ENCODE measurements at places on chromosomes 4 and X.

GRCh38 chr4:116328261-116328860 lies 757.0 kb downstream of the TRAM1L1 start:
- DNase-seq: no peak

GRCh38 chr4:162839814-162840213 lies 326.9 kb downstream of the NAF1 start:
- DNase-seq: no peak

- no peak for DNase-seq
Observed at GRCh38 chr4:4614925-4615678, 73.3 kb upstream of the STX18 start.

DNA sequence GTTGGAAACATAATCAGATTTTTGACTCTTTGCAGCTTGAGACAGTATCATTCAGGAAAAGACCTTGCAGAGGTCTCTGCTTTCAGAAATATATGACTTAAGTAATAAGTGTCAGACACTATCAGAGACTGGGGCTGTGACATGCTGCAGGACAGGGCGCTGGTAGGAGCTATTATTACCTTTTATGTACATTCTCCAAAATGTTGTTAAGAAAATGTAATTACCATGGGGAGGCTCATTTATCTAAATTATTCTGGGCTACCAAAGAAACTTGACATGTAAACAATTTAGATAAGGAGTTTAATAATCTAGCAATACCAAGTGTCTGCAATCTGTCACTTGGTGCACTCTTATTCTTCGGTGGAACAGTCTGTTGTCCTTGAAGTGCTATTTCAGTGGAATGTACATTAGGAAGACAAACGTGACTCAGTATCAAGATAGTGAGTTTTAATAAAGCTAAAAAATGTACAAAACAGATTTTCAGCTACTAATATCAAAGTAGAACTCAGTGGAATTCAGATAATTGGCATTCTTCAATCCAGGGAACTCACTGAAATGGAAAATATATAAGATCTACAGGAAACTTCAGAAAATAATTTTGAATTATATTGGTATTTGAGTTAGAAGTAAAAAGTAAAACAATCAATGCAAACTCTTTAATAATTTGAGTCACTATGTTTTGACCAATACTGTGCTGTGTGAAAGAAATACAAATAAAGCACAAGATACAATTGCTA lies 214.5 kb downstream of the KCNIP4 start:
- DNase-seq: no peak

GRCh38 chr4:177680308-177680707 lies 238.1 kb upstream of the AGA start:
- no peak for DNase-seq

DNA sequence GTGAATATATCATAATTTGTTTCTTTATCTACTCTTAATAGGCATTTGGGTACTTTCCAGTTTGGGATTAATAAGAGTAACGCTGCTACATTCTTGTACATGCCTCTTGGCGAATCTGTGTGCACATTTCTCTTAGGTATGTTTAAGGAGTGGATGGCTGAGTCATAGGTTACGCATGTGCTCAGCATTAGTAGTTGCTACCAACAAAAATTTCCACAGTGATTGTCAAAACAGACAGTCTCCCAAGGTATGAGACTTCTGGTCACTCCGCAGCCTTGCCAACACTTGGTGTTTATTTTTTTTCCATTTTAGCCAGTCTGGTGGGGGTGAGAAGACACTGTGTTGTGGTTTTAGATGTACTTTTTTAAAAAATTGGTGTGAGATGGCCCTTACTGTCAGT lies 44.6 kb downstream of the FGFBP1 start:
- peak; percentile 72 for DNase-seq

DNA sequence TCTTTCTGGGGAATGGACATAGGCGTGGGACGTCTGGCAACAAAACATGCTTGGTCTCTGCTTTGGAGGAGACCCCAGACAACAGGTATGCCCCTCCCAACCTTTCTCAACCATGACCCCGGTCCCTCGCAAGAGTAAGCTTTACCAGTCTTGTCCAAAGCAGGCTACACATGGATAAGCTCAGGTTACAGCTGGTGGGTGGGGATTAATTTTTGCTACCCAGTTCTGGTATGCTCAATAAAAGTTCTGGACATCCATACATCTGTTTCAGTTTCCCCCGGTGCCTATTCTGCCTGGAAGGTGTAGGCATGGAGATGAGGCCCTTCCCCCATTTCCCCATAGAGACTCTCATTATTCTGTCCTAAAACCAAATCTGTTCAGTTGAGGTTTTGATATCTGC lies 54.5 kb upstream of the NOCT start:
- DNase-seq: no peak

DNA sequence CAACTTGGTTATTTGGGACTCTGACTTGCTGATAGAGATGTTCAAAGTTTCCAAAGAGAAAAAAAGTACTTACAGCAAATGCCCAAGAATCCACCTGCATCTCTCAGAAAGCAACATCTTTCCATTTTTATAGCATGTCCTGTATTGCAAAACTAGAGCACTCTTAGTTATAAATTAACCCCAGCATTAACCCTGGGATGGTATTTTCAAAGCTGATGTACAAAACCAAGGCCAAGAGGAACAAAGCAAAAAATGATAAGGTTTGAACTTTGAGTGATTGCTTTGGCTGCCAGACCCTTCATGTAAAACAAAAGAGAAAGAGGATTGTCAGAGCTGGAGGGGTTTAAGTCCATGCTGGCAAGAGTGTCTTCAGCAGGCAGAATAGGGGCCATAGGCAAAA lies at the start of gene SERPINA7:
Gene SERPINA7, minus strand, starts transcription at position 103 of the 400 bp plus-strand sequence. CDS start 1,669 bp downstream, outside the sequence.
- no peak for DNase-seq

DNA sequence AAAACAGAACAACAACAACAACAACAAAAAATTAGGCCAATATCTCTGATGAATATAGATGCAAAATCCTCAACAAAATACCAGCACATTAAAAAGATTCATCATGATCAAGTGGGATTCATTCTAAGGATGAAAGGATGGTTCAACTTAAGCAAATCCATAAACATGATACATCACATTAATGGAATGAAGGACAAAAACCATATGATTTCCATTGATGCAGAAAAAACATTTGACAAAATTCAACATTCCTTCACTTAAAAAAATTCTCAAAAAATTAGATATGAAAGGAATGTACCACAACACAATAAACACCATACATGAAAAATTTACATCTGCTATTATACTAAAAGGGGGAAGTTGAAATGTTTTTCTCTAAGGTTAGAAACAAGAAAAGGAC lies 103.3 kb downstream of the IL15 start:
- no peak for DNase-seq

DNA sequence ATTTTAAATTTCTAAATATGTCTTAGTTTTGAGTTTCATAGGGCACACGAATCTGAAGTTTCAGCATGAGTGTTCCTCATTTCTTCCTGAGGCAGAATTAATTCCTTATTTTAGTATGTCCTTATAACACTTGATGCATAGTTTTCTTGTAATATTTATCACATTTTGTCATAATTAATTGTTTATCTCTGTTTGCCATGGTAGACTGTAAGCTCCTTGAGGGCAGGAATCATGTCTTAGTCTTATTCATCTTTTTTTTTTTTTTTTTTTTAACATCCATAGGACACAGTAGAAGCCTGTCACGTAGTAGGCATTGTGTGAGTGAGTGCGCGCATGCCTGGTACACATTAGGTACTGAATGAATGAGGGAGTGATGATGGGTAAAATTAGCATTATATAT lies 131.7 kb downstream of the STAG2 start:
- no peak for DNase-seq

- no peak for DNase-seq
Observed at GRCh38 chr4:61407642-61408618, 207.8 kb downstream of the ADGRL3 start.

DNA sequence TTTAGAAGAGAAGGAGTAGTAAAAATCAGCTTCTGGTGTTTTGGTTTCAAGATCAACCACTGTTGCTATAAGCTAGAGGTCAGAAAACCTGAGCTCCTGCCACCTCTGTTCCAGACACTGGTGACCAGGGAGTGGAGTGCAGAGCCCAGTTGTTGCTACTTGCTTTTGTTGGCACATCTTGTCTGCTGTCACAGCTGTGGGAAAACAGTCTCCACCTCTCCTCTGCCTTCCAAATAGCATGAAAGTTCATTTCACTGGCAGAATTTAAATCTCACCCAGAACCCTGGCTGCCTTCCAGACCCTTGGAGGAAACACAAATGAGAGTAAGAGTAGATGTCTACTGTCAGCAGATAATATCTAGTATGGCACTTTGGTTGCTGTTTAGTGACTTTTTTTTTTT lies 297.5 kb upstream of the KLF3 start:
- DNase-seq: no peak

DNA sequence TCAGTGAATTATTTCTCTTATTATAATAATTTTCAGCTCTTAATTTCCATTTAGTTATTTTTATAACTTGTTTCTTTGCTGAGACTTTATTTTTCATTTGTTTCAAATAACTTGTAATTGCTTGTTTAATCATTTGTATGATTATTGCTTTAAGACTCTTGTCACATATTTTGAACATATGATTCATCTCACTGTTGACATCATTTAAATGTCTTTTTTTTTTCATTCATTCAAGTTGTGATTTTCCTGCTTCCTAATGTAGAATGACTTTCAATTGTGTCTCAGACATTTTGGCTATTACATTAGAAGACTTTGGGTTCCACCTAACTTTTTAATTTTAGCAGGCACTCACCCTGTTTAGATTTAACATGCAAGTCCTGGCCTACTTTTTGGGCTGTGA lies 234.8 kb upstream of the DIPK2B start:
- DNase-seq: no peak

GRCh38 chrX:11059933-11060332 lies 51.2 kb upstream of the HCCS start:
- no peak for DNase-seq

DNA sequence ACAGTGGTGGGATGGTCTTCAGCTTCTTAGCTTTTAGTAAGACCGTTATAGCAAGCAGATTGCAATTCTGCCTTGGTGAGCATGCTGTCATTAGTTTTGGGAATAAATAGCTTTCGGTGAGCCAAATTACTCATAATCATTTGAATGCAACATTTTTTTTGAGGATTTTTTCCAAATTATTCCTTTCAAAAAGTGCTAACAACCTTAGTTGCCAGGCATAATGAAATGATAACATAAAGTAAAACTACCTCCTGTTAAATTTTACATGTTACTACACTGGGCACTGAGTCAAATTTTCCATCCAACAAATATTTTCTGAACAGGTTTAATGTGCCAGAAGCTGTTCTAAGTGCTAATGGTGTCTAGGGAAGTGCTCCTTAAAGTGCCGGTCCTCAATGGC lies 15.8 kb upstream of the NPFFR2 start:
- DNase-seq: no peak

GRCh38 chrX:19332983-19333382 lies 10.7 kb upstream of the PDHA1 start:
- no peak for DNase-seq

- DNase-seq: no peak
Observed at GRCh38 chrX:109600237-109600651, 24.7 kb downstream of the KCNE5 start.

DNA sequence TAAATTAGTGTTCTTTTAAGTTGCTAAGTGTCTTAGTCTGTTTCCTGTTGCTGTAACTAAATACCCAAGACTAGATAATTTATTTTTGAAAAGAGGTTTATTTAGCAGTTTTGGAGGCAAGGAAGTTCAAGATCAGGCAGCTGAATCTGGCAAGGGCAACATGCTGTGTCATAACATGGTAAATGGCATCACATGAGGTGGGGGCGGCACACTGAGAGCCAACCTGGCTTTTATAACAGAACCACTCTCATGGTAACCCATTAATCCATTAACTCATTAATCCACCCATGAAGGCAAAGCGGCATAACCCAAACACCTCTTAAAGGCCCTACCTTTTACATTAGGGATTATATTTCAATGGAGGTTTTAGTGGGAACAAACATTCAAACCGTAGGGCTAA lies 182.2 kb upstream of the GATB start:
- no peak for DNase-seq

DNA sequence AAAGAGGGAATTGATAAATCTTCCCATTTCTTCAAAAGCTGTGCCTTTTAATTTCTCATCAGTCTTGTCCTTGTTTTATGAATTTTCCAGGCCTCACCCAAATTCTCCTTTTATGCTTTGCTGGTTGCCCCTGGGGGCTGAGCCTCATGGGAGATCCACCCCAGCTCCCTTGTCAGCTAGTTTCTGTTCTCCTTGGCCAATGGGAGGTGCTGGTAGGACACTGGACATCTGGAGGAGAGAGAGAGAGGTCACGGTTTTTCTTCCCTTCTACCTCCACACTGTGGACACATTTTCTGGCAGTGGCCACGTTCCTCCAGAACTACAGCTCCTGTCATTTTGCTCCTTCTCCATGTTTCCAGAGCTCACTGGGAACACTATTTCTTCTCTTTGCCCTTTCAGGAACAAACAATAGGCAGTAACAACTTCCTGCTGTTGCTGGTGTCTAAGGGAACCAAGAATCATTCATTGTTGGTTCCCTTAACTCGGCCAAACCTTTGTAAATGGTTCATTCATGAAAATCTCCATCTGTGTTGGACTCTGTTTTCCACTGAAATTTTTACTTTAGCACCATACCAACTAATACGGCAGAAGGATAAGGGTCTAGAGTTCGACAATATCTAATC lies 334.5 kb downstream of the GPAT3 start:
- no peak for DNase-seq

GRCh38 chrX:143664302-143664701 lies 28.4 kb upstream of the SLITRK4 start:
- peak; percentile 54 for DNase-seq

DNA sequence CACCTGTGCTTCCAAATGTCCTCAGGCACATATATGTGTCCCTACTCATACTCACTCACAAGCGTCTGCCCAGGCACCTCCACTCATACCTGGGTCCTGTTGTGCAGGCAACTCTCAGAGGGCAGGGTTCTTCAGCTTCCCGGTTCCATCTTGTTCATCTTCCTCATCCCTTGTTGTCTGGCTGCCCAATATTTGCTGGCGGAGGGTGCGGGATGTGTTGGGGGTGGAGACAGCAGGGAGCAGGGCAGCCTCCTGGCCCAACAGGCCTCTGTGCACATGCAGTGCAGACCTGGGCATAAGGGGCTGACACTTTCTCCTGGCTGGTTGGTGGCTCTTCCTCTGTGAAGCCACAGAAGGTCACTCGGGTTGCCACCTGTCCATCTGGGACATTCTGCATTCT lies 32.1 kb downstream of the NBDY start:
- no peak for DNase-seq

DNA sequence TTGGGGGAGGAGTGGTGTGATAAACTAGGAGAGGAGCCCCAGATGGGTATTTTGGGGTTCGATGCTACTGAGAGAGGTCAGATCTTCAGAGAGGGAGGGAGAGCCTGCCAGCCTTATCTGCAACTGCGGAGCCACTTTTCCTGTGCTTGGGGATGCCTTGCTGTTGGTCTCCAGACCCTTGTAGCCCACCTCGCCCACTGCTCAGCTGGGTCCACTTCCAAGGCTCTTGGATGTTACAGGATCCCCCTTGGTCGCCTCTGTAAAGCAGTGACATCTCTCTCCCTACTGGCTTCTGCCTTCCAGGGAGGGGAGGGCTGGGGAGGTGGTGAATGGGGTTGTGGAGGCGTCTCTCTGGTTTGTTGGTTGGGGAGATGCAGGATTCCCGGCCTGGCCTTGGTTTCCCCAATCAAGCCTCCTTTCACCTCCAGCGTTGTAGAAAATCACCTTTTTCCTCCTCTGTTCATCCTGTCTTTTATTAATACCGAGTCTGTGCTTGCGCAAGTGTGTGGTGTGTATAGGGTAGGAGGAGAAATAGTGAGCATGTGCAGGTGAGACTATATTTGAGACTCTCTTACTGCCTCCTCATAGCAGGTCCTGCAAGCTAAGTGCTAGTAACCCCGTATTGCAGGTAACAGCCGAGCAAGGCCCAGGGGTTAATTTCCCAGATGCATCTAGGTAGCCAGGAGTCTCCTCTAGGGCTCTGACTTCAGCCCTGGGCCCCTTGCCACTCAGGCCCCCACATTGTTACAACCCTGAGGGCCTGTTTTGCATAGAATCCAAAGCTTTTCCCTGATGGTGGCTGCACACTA lies 337.4 kb downstream of the ARHGAP10 start:
- DNase-seq: no peak

All from RKO (cell line).